ENCODE measurements at places on chromosomes 1 and 21.
A peak's percentile ranks its signal among the peaks of the same experiment; 100 is the strongest.

GRCh38 chr1:79614106-79614505 lies 607.6 kb upstream of the ADGRL4 start:
- DNase-seq, result no peak

- DNase-seq, result peak; percentile 17
Measured at GRCh38 chr1:15676010-15676409, 8.1 kb upstream of the PLEKHM2 start.

DNA sequence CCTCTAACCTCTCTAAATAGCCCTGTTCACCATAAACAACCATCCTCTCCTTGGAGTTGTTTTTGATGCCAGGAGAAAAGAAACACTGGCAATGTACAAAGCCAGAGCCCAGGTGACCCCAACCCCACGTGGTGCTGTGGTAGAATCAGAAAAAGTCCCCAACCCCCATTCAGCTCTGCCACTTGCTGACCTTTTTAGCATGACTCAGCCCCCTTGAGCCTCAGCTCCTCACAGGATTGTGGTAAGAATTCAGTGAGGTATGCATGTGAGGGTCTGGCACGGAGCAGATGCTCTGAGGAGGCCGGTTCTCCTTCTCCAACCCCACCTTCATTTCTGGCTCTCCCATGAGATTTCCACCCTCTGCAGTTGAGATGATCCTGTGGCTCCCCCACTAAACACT lies 11.1 kb upstream of the CHI3L1 start:
- no peak for DNase-seq

DNA sequence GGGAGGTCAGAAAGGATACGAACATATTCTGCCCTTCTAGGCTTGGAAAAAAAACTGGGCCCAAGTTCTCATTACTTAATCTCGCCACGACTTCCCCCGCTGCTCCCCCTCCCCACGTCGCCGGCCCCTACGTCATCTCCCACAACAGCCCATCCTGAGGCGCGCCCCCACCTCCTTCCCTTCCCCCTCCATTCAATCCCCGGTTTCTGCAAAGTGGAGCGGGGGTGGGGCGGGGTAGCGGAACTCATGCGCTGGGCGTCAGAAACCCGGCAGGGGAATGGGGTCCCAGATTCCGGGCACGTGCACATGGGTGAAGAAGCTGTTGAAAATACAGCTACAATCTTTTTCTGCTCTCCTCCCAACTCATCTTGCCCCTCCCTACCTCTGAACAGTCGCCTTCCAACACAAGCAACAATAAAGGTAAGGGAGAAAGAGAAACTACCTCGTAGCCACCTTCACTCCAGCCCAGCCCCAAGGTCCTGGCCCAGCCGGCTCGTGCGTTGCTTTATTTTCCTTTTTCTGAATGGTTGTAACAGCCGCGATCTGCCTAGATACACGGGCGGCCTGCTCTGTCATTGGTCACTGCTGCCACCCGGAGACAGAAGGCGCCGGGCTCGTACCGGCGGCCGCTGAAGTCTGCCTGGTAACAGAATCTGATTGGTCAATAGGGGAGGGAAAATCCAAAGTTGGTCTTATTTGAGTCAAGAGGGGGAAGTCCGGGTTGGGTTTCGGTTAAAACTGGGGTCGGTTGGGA lies at the start of gene RFX5:
TSS of gene RFX5 (minus strand) at position 484 of the 754 bp plus-strand sequence. CDS start 932 bp downstream, outside the sequence.
- peak; percentile 92 for DNase-seq

DNA sequence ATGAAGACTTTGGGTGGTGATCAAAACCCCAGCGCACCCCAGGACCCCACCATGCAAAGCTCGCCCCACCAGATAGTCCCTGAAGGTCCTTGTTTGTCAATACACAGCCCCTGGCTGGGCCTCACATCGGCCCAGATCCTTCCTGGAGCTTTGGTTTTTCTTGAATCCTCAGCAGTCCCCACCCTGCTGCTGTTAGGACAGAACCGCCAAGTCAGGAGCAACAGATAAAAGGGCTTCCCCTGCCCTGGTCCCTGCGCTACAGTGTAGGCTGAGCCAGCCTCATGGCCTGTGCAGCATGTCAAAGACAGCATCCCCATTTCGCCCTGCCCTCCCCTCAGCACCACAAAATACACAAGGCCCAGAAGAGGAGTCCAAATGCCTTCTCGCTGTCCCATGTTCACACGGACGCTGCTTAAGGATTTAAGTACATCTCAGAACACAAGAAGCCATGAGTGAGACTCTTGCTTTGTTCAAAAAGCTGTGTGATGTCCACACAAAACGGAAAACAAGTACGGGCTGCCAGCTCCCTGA lies 65.7 kb downstream of the PSMG1 start:
- DNase-seq, result peak; percentile 35

GRCh38 chr1:65650682-65651081 lies 142.0 kb upstream of the PDE4B start:
- no peak for DNase-seq

DNA sequence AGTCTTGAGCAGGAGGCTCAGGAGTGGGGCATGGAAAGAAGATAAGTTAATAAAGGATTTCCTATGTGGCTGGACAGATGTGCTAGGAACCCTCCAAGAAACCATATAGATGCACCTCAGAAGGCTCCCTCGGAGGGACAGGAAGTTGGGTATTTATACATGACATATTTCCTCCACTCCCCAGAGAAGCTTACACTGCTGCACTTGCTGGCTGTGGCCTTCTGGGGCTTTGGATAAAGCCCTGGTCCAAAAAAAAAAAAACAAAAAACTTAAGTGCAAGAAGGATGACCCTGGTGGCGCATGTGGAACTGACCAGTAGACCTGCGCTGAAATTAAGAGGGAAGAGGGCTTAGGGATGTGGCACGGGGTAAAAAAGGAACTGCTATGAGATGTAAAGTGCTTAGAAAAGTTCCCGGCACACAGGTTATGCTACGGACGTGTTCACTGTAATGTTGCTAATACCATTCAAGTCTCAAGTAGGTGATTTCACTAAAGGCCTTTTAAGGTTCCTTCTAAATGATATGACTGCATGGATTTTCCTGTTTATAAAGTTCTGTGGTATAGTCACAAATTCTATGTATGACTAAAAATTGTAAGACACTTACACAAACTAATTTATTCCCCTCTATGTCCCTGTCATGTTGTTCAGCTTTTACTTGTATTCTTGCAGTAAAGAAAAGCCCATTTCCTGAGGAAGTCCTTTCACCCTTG lies 253.6 kb downstream of the HMCN1 start:
- DNase-seq, result no peak

GRCh38 chr1:154765970-154766369 lies 104.1 kb downstream of the KCNN3 start:
- no peak for DNase-seq

- peak; percentile 62 for DNase-seq
Measured at GRCh38 chr21:45405819-45406762, 1.1 kb downstream of the COL18A1 start.

DNA sequence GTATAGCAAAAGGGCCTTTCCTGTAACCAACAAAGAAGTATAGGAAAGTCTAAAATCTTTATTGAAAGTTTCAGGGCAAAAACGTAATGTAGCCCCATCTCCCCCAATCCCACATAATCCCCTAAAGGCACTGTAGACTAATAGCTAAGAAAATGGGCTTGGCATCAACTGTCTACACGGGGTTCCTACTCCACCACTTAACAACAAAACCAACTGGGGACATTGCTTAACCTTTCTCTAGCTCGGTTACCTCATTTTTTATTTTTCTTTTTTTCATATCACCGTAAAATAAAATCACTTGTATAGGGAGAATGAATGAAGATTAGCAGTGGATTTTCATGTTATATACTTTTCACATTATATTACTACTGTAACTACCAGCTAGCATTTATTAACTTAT lies 12.3 kb downstream of the MACF1 start:
- DNase-seq, result no peak

DNA sequence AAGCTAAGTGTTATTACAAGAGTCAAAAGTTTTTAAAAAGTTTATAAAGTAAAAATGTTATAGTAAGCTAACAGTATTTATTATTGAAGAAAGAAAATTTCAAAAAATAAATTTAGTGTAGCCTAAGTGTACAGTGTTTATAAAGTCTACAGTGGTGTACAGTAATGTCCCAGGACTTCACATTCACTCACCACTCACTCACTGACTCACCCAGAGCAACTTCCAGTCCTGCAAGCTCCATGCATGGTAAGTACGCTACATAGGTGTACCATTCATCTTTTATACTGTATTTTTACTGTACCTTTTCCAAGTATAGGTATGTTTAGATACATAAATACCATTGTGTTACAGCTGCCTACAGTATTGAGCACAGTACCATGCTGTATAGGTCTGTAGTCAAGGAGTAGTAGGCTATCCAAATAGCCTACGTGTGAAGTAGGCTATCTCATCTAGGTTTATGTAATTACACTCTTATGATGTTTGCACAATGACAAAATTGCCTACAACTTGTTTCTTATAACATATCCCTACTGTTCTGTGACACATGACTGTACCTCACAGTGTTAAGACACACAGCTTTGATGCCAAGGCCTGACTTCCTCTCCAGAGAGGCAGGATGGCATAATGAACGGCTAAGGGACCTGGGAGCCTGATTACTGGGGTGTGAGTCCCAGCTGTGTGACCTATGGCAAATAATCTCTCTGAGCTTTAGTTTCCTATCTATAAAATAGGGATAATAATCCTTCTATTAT lies 12.7 kb downstream of the DHCR24 start:
- no peak for DNase-seq

DNA sequence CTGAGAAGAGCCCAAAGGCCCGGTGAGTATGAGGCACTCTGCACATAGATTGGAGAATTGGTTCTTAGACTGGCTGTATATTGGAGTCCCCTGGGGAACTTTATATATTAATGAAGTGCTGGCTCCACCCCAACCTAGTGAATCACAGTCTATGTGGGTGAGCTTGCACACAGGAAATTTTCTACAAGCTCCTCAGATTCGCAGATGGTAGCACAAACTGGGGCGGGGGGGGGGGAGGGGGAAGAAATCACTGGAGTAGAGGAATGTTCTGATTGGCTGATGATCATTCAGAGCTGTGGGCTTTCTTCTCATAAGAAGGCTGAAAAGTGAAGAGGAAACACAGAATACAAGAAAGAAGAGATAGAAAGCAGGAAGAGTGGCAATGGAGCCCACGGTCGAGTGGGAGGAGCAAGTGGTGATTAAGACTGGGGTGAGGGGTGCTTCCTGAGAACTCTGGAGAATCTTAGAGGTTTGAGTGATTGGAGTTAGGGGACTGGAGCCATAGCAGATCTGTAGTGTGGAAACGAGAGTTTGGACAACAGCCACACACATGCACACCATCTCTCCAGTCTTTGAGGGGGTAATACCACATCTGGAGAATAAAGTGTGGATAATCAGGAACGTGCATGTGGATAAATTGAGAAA lies 465.9 kb upstream of the DAB1 start:
- no peak for DNase-seq

DNA sequence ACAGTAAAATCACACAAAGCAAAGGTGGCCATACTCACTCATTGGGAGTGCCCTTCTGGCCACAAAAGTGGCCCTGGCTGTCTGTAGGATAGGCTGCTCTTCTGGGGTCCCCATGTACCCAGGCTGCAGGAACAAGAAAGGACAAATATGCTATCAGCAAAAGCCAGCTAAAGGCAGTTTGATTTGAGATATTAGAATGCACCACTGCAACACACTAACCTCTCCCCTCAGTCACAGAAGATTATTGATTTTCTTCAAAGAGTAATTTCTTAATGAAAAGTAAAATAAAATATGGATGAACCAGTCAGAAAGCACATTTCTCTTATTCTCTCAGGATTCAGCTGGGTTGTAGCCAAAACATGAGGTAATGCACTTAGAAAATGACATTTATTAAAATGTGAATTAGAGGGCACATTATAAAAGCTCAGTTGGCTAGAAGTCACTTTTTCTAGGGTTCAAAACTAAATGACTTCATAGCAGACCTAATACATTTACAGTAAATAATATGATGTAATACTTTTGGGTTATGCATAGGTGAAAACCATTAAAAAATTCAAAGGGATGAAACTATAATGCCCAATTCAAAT lies 140.8 kb downstream of the LHX8 start:
- no peak for DNase-seq

DNA sequence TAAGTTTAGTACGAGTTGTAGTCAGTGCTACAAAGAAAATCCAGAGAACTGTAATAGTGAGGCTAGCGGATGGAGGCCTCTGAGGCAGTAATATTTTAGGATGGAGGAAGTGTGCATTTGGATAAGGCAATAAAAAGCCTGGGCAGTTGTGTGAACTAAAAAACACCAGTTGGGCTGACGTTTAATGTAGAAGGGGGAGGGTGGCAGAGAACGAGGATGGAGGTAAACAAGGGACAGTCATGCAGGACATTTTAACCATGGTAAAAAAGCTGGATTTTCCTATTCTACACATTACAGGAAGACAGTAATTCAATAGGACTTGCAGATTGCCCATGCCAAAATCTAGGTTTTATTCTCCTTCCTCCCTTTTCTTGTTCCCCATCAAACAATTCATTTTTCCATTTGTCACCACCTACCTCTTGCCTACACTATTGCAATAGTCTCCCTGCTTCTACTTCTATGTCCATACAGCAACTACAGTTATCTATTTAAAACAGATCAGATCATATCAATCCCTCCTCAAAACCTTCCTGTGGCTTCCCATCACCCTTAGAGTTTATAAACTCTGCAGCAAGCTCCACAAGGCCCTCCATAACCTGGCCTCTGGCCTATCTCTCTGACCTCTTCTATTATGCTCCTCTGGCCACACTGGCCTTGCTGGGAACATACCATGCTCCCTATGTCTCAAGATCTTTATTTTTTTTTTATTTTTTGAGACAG lies 27.7 kb downstream of the ERO1B start:
- no peak for DNase-seq

DNA sequence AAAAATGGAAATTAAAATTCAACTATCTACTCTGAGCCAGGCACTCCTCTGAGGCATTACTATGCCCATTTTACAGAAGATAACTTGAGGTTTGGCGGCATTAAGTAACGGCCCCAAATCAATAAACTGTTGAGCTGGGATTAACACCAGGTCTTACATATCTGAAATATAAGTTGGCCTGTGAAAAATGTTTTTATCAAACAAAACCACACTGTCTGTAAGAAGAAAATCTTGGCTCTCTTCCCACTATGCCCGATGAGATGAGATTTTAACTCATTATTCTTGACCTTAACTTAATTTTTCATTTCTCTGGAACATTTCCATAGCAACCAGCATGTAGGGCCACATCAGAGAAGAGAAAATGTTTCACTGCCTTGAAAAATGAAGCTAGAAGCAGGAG lies 21.8 kb downstream of the RC3H1 start:
- no peak for DNase-seq
